ENCODE measurements at places on chromosomes 5 and 9.

GRCh38 chr5:138054206-138054605, 21.3 kb upstream of the FAM13B start:
- no peak for DNase-seq

GRCh38 chr5:153543959-153544470, 53.5 kb downstream of the GRIA1 start:
- no peak for DNase-seq

DNA sequence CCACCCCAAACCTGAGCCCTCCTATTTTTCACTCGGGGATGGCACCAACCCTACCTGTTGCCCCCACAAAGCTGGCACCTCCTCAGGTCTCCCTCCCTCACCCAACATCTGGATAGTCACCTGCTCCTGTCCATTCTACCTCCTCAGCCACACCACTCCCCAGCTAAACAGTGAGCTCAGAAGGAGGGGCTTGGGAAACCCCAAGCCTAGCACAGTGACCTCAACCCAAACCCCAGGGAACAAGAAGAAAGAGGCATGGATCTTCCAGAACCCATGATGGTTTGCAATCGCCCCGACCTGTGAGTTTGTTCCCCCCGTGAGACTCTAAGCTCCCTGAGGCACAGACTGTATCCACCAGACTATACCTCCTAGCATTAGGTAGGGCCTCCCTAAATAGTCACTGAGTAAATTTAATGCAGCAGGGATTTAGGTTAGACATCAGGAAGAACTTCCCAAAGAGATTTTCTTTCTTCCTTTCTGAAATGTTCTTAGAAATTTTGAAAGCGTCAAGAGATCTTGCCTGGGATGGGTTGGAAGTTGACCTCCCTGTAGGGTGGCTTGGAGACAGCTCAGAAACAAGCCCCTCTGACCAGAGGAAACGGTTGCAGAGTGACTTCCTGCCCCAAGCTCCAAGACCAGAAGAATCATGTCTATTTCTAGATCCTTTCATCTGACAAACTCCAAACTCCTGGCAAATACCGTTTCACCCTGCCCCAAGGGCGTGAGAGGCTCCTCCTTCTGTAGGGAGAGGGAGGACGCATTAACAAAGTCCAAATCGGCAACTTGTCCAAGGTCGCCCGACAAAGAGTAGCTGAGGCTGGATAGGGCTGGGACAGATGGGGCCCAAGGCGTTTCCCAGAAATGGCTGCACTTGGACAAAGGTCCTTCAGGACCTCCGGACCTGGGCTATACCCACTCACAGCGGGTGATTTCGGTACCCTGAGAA, 4.1 kb downstream of the FIBCD1 start:
- DNase-seq: no peak

DNA sequence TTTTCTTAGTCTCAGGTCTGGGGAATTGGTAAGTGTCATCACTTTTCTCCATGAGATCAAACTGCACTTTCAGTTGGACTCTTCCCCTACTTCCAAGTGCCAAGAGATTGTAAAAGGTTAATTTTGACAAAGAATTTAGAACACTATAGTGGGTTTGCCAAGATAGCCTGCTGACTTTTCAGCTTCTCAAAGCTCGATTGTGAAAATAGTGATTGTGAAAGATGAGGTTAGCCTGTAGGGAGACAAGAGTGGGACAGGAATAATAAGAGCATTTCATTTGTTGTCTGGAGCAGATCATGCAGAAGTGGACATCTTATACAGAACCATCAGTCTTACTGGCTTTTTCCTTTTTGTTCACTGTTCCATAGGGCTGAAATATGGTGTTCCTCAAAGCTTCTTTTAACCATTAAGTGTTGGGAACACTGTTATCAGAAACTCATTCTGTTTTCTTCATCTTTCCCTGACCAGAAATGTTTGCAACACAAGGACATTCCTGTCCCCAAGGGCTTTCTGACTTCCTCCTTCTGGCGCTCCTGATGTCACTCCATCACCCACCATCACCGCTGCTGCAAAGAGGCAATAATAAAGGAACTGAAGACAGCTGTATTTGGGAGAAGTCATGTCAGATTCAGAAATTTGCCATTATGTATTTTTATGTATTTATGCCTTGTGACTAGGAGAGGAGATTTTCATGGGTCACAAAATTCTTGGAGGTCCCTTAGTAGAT, 11.6 kb upstream of the SPTAN1 start:
- no peak for DNase-seq

GRCh38 chr9:98316445-98317133, 61.1 kb upstream of the TBC1D2 start:
- DNase-seq: no peak

DNA sequence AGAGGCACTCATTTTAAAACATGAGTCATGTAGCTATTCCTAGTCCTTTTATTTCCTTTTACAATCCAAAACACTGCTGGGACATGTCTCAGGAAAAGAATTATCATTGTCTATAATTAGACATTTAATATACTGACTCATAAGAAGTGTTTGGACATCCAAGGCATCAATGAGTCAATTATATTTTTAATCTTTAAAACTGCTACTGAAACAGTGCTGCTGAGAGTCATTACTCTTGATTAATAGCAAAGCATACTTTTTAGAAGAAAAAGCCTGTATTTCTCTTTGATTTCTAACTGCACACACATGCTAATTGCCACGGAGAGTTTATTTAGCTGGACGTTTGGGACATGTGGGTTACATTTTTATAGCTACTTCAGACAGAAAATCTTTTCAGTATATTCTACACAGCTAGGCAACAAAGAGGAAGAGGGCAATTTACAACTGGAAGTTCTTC, 1249.0 kb upstream of the CDH18 start:
- DNase-seq: peak; percentile 6

GRCh38 chr5:112264151-112264550, 154.9 kb downstream of the EPB41L4A start:
- DNase-seq: no peak

GRCh38 chr5:129988453-129988852, 84.2 kb downstream of the CHSY3 start:
- DNase-seq: no peak

GRCh38 chr9:19446361-19446861, 37.6 kb downstream of the ACER2 start:
- no peak for DNase-seq

DNA sequence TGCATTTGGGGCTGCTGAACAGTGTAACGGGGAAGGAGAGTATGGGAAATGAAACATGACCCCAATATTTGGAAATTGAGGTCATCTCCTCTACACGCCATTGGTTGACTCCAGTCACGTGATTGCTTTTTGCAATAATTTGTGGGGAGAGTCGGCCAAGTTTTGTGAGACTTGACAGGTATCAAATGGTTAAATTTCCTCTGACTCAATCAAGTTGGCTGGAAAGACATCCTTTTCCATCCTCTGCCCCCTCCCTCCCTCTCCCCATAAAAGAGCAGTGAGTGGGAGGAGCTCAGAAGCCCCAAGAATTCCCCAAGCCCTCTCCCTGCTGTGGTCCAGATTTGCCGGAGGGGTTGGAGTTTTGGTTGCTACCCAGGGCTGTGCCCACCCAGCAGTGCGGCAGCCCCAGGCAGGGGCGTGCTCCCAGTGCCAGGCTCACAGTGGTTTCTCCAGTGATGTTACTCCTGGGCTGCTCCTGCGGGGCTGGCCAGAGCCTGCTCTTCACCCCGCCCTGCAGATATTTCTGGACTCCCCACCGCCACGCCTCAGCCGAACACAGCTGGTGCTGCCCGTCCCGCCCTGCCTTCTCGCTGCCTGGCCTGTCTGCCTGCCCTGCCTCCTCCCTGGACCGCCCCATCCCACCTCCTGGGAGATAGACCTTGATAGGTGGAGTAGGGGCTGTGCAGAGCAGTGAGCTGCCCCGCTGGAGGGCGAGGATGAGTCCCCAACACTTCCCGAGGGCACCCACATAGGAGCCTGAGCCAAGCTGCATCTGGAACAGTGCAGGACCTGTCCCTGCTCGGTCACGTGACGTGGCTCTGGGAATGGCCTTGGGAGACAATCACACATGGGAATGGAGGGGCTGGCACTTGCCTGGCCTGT, 3.4 kb downstream of the COL5A1 start:
- DNase-seq: peak; percentile 94

DNA sequence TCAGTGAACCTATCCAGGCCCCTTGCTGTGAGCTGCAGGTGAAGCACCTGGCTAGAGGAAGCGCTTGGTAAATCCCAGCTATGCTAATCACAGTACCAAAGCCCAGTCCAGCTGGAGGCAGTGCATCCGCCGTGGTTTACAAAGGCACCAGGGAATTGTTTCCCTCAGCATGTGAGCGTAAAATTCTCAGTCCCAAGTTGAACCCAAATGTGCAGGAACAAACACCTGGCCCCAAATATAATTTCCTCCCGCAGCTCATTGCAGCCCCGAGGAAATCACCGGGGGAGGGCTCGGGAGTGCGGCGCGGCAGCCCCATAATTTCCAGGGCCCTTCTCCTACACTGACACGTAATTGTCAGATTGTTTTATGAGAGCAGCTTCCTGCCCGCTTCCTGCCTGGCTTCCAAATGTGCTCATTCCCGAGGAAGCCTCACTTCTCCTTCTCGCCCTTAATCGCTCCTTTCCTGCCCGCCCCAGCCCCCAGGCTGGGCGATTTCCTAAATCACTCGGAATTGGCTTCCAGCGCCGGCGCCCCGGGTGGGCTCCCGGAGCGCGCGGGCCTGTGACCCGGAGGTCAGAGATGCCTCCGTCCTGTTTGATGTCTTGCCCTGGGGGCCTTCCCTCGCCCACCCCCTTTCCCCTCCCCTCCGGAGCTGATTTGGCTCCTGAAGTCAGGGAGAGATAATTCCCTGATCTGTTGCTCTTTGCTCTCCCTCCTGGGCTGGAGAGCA, 134.4 kb downstream of the FGF1 start:
- no peak for DNase-seq

GRCh38 chr5:144284931-144285502, 114.3 kb downstream of the KCTD16 start:
- no peak for DNase-seq

DNA sequence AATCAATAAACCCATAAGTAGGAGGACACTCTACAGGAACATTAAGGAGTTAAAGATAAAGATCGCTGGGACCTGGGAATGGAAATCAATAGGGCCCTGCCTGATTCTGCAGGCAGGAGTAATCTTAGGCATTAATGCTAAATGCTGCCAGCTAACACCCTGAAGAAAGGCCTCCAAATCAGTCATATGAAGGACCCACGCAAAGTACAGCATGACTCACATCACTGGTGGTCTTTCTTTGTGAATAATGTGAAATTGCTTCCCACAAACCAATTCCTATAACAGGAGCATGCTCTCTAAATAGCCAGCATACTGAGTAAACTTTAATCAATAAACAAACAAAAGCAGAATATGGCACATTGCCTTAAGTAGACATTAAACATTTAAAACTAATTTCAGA, 172.3 kb downstream of the SEMA5A start:
- DNase-seq: no peak

- no peak for DNase-seq
Measured at GRCh38 chr9:129580211-129580915, 40.5 kb downstream of the C9orf50 start.

DNA sequence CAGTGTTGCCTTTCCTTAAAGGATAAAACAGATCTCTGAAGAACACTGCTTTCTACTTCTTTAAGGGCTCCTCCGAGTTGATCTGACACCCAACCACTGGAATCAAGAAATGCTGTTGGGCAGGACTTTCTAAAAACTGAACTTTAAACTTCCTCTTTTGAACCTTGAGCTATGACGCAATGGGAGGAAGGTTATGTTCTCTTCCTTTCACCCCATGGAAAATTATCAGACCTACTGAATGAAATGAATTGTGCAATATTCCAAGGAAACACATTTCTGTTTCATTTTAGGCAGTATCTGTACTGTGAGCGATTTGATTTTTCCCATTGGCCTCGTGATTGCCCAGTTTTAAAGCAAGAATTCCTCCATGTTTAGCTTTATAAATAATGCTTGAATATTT, 206.0 kb upstream of the PRR16 start:
- DNase-seq: peak; percentile 10

GRCh38 chr5:138884094-138884493, 9.0 kb upstream of the LRRTM2 start:
- no peak for DNase-seq

- peak; percentile 35 for DNase-seq
Measured at GRCh38 chr5:78597068-78597973, 51.3 kb downstream of the LHFPL2 start.

- DNase-seq: no peak
Measured at GRCh38 chr5:135800656-135801055, 33.8 kb upstream of the SLC25A48 start.

GRCh38 chr5:176500511-176500910, 36.7 kb downstream of the RNF44 start:
- no peak for DNase-seq

DNA sequence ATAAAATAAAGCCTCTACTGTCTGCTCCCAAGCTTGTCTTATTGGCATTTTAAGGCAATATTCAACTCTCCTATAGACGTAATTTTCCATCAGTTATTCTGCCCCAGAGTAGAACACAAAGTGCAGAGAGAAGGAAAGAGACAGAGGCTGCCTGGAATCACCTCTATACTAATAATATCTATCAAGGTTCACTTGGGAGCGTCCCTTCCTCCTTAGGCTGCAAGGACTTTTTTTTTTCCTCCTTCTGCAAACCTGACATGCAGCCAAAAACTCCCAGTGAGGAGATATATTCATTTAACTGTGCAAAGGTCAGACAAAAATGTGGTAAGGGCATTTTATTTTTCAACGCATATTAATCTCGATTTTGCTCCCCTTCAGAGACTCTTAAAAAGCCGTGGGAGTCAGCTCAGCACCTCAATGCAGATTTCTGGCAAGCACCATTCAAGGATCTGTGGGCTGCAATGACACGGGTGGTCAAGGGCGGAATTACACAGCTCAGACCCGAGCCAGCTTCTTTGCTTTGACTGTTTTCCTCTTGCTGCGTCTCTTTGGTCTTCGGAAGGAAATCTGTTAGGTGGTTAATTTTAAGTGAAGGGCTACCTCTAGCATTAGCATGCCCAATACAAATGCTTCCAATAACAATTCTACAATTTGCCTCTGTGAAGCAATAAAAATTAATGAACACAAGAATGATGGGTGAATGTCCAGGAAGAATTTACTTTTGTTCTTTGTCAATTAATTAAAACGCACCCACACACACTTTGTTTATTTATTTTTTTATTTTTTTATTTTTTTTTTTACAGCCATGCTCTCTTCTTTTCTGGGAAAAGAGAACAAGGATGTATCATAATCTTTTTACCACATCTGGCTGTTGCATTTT, 587.7 kb upstream of the GRAMD2B start:
- peak; percentile 84 for DNase-seq

DNA sequence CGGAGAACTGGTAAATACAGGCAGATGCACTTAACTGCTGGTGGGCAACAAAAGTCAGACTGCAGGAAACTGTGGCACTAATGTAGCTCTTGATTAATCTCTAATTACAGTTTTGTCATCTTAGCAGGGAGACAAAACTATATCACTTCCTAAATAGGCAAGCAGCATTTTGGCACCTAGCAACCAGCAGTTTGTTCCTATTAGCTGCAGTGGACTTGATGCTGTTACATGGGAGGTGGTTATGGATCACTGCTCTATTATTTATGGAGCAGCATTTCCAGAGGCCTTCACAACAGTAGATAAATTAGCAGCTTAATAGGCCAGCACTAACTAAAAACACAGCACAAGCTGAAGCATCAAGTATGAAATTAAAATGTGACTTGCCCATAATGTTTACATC, 518.3 kb upstream of the ITGA1 start:
- DNase-seq: no peak
